ENCODE measurements at places on chromosomes 1 and 21.
A peak's percentile ranks its signal among the peaks of the same experiment; 100 is the strongest.

DNA sequence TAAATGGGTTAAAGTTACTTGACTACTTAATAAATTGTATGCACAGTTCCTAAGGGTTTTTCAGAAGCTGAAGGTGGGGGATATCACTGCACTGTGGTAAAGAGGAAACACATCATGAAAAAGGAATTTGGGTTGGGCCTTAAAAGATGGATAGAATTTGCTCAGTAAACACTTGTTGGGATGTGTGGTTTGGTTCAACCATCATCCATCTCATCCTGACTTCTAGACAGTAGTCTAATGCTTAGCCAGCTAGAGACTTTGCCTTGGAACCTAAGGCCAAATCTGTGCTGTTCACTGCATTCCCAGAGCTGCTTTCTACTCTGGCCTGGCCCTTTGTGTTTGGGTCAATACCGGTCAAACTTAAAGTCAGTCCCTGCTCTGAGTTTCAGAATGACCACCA is 30.6 kb downstream of the LY9 start:
- DNase-seq, result no peak

DNA sequence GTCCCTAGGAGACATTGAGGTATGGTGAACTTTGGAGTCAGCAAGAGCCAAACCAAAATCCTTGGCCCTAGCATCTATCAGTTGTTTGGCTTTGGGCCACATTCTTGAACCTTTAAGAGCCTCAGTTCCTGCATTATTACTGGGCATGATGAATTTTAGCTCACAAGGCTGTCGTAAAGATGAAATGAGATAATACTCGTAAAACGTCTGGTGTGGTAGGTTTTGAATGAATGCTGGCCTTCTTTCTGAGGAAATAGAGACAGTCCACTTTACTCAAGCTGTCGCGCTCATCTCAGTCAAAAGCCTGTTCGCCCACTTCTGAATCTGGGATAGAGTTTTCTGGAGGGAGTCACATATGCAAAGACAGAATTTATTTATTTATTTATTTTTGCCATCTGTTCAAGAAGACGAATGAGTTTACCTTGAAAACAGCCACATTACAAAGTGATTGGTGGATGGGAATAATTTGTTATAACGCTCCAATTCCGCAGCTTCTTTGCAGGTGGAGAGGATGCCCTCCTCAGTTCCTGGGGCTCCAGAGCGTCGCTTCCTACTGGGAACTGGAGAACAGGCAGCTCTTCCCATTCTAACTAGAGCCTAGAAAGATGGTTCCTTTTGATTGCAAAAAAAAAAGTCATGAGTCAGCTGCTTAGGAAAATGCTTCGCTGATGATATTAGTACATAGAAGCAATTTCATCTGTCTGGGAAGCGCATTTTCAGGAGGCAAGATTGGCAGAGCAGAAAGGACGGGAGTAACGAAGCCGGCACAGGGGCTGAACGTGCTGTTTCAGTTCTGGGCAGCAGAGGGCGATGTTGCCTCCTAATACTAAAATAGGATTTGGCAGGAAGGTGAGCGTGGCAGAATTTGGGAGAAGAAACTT is 49.9 kb upstream of the CYP2J2 start:
- peak; percentile 37 for DNase-seq

DNA sequence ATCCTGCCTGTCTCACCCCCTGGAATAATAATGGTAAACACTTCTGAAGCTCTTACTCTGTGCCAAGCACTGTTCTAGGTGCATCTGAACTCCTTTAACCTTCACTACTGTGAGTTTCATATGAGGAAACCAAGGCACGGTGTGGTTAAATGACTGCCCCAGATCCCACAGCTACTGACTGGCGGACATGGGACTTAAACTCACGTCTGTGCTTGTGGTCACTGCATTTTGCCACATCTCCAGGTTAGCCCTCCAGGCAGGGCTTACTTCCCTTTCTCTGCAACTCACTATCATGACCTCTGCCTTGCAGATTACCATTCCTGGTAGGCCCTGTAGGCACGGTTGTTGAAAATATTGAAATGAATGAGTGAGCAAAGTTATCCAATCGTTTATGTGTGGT is 83.4 kb downstream of the ADSS2 start:
- no peak for DNase-seq

DNA sequence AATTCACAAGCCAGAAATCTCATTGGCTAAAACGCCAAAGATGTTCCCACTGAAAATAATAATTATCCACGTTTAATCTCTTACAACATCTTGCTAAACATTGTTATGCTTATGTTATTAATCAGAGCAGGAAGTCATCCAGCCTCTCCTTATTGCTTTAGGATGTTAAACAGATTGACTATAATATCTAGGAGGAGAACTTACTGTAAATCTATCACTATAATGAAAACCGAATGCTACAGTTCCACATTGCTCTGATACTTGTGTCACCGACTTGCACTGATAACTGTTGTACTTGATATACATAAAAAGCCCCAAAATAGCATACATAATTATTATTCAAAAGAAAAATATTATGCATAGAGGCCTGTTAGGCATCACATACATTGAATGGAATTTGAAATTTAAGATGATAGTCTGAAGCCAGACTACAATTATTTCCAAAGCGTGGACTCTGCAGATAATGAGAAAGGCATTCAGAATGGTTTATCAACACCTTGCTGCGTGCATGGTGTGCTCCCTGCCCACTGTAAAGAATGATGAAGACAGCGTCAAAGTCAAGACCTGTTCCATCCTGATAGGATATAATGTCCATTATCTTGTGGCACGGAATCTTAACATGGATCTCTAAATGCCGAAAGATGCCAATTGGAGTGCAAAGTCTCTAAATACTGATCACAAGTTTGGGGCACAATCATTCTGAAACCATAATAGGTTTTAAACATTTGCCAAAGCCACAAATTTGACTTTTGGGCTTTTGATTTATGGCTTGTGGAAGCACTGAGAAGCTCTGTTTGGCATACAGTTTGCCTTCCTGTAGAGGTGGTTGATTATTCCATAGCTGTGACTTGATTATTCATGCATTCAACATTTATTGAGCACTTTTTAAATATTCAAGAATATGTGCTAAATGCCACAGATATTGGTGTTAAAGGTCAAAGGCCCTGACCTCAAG is 71.3 kb downstream of the CRB1 start:
- DNase-seq, result no peak

- DNase-seq, result no peak
Measured at GRCh38 chr1:13662493-13662892, 37.5 kb upstream of the PRDM2 start.

DNA sequence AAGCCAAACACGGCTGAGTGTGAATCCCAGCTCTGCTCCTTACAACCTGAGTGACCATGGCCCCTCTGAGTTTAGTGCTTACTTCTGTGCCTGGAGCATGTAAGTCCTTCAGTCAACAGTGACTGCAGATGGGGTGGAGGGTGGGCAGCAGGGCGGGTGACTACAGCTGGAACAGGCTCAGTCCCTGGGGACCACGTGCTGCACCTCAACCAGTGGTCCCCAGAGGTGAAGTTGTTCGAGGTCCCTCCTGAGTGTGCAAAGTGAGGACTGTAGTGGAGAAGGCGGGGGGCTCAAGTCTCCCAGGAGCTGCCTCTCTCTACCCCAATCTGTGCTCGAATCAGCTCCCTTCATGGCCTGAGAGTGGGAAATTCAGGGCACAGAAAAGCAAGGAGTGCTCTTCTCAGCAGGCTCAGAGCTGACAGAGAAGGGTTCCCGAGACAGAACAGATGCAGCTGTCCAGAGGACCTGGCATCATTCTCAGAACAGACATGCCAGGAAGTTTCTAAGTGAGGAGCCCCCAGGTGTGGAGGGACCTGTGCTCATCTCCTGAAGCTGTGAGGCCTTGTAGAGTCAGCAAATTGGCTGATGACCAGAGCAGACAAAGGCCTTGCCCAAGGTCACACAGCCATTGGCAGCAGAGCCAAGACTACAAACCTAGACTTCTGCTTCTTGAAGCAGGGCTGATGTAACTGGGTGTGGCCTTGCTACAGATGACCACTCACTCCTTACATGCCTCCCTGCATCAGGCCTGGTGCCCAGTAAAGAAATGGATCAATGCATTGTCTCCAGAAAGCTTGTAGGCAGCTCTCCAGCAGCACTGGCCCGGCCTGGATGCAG is 61.7 kb upstream of the EDN2 start:
- DNase-seq, result no peak

DNA sequence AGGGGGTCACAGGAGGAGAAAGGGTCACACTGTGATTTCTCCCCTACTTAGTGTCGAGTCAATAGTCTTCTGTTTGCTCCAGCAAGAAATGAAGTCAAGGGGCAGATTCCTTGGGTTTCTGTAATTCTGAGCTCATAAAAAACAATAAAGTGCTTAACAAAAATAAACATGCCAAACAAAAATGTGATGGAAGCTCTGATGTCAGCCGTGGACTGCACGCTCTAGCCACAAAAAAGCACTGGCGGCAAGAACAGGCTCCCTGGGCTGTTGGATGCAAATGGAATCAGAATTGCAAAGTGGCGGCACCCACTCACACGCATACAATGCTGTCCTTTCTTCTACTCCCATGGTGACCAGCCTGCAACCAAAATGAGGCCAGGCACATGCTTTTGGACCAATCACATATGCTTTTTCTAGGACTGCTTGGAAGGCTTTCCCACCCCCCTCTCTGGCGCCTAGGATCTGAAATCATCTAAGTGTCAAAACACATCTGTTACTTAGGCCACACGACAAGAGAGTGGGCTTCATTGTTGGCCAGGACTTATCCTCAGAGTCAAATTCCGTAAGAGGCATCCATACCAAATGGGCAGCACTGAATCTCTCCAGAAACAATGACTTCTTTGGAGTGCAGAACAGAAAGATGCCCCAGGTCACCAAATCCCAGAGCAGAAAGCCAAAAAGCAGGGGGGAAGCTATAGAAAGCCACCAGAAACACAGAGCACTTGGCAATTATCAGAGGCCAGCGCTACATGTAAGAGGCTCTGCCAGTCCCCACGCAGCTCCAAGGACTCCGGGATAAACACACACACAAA is 9.2 kb downstream of the C1orf198 start:
- DNase-seq, result no peak

- DNase-seq, result no peak
Measured at GRCh38 chr1:119748040-119748439, 20.7 kb downstream of the HMGCS2 start.

DNA sequence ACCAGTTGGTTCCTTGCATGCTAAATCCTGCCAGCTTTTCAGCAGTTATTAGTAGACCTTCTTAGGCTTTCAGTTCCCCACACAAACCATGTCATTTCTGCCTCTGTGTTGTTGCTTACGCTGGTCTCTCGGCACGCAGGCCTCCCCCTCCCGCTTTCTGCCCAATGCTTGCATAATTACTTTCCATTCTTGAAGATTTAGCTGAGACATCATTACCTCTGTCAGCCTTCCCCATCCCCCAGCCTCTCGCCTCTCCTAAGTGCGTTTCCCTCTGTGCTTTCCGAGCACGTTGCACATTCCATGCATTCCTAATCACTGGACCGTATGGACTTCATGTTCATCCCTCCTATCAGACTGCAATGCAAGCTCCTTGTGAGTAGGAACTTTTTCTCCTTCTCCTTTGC is 26.8 kb downstream of the TSHB start:
- DNase-seq, result no peak

- DNase-seq, result no peak
Measured at GRCh38 chr1:18890706-18891425, 11.5 kb downstream of the ALDH4A1 start.

DNA sequence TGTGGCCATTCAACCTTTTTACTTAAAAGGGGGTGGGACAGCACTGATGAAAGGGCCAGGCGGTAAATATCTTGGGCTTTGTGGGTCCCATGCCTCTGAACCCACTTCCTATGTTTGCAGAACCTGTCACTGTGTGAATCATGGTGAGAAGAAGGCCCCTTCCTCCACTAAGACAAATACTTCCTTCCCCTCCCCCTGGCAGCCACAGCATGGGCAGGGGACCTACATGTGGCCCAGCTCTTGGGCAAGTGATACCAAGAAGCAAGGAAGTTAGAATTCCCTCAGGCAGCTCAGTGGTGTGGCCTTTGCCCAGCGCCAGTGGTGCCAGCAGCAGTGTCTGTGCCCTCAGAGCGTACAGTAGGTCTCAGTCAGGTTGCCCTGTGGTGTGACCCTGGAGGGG is 168.6 kb downstream of the TRIM33 start:
- DNase-seq, result peak; percentile 5

GRCh38 chr1:210328746-210329503 is at the start of gene HHAT:
TSS of gene HHAT (plus strand) at chr1:210328902. CDS start at chr1:210348976, 20,074 bp downstream.
- peak; percentile 48 for DNase-seq

DNA sequence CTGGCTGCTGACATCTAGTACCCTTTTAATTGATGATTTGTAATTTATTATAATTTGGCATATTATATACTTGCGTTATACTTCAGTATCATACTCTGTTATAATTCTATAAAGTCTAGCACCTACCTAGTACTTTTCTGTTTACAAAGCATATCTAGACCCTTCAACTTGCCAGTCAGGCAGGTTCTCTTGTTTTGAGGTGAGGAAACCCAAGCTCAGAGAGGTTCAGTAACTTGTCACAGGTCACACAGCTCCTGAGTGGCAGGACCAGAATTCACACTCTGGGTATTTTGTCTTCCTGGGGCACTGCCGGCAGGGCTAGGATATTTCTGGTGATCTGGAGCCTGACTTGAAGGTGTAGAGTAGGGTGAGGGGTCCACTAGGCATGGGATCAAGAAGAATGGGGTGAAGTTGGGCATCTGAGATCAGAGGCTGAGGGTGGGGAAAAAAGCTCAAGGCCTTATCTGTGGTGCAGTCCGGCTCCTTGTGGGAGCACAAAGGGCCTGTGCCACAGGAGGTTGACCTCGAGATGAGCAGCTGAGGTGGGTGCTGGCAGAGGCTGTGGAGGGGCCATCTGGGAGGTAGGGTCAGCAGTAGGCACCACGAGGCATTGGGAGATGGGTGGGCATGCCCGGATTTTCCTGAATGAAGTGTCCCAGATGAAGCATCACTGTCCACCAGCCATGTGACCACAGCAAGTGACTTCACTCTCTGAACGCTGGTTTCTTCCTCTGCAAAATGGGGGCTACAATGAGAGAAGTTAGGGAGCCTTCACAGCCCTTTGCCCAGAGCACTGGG is 102.6 kb downstream of the EPHB2 start:
- no peak for DNase-seq

DNA sequence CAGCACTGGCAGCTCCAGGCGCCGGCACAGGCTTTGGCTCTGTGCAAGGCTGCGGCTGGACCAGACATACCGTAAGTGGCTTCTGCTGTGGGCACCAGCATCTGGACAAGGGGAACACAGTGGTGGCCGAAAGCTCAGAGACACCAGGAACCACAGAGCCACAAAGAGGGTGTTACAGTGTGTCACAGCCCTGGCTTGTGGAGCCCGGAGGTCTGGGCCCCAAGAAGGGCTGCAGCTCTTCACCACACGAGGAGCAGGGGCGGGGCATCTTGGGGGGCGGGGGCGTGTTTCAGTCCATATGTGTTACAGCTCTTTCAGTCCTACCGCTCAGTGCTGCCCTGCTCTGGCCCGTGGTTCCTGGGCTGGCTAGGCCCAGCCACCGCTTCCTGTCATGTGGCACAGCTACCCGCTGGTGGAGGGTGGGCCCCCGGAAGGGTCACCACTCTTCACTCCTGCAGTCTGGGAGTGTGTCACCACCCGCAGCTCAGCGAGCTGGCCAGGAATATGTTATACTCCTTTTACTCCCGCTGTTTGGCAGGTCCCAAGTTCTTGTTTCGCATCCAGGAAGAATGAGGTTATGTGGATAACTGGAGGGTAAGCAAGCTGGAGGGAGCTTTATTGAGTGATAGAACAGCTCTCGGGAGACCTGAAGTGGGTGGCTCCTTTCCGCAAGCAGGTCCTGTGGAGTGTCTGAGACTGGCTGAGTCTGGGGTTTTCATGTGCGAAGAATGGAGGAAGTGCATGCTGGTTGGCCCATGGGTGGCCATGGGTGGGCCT is 3.3 kb upstream of the LSM10 start:
- DNase-seq, result no peak
